ENCODE measurements at places on chromosomes 5 and 9.

DNA sequence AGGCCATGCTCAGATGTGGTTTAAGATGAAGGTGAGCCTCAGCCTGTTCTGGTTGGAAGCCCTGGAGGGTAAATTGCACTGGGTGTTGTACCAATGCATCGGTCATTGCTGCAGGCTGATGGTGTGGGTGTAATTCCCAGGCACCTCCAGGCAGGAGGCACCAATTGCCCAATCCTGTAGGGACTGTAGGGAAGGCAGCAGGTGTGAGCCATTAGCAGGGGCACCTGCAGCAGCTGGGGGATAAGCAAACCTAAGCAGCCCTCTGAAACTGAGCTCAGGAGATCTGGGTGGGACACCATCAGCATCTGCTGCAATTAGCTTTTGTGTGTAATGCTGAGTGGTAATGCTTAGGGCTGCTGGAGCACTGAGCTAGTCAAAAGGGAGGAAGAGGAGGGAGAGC, 190.1 kb upstream of the TBC1D2 start:
- DNase-seq: no peak

DNA sequence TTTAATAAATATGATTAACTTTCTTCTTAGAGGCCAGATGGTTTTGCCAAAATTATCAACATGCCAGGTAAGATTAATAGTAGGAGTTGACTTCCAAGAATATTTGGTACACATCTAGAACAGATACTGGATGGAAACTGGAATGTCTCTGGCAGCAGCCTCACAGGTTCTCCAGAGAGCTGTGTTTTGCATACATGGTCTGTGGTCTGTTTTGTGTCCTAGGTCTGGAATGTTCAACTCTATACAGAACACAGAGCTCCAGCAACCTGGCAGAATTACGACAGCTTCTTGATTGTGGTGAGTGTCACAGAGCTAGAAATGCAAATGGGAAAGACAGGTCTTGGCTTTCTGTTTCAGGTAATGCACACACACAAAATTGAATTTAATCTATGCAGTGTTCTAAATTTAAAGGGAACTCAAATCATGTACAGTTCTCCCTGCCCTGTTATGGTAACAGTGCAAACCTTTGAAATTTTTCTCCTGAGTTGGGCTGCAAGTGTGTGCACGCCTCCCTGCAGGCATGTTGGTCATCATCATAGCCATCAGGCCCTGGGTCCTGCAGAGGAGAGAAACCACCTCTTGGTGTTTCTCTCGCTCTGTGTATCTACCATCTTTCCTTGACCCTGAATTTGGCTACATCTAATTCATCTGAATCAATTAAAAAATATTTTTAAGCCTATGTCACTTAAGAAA, 58.3 kb downstream of the PIK3R1 start:
- DNase-seq: no peak

GRCh38 chr5:128062172-128062746, 21.3 kb upstream of the SLC12A2 start:
- no peak for DNase-seq

DNA sequence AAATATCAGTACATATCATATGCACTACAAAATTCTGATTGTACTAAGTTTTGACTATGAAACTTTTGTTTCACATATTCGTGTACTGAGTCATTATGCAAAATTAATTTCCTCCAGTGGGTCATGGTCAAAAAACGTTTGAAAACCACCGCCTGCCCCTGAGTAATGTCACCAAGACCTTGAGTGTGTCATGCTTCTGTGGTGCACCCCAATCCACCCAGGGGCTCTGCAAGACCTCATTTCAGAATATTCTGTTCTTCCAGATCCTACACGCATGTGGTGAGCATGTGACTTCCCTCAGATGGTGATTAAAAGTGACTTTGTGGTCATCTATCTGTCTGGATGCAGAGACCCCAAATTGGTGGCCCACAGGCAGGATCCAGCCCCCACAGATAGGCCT, 31.0 kb downstream of the ABLIM3 start:
- DNase-seq: no peak

- no peak for DNase-seq
Observed at GRCh38 chr9:91567642-91568274, 144.1 kb upstream of the NFIL3 start.

- no peak for DNase-seq
Observed at GRCh38 chr9:79883073-79883645, 311.4 kb downstream of the TLE4 start.

- no peak for DNase-seq
Observed at GRCh38 chr5:108736855-108737254, 10.8 kb upstream of the FER start.

- DNase-seq: no peak
Observed at GRCh38 chr5:93621327-93621798, 38.3 kb downstream of the NR2F1 start.

GRCh38 chr5:123176224-123176937, 87.3 kb downstream of the PRDM6 start:
- DNase-seq: no peak
